ENCODE measurements at places on chromosomes 11 and 22. TPM values are rescaled to one million over a fixed set of nuclear protein-coding genes. Genes with fewer than 3 reads are reported as not detected.

The TECTA gene
- total RNA-seq, result 2.3 TPM

DNA sequence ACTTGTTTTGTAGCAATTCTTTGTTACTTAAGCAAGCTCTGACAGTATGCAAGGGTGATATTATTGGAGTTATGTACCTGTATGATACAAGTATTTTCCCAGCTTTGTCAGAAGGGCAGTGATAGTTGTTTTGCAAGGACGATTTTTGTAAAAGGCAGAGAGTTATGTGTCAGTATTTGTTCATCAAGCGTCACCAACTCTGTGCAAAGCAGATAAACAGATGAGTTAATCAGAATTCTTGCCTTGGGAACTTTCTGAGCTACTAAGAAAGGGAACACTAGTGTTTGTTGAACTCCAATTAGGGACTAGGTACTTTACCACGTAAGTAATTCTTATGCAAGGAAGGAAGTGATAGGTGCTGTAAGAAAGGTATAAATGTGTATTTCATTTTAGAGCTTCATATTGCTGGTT, 1.4 kb downstream of the USP47 start:
- no peak for DNase-seq

DNA sequence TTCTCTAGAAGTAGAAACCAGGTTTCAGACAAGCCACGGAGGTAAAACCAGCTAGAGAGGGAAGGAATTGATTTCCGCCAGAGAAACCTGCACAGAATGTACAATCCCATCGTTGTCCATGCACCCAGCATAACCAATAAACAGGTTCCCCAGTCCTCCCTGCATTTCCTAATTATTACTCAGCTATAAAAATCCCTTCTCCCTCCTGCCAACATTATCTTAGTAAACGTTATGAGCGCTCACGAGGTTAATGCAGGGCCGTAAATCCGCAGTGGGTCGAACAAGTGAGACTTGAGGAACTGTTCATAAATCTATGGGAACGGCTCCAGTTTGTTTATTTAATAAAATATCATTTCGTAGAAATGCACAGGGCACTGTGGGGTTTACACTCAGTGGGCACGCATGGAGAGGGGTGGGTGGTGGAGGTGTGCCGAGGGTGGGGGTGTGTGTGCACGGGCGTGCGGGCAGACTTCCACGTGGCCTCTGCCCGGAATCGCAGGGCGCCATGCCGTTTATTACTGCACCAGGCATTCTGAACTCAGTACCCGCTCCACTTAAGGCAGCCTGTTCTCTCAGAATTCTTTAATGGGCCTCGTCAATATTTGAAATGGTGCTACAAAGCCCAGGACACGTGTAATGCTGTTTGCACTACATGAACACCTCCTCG, 257.3 kb downstream of the MIAT start:
- peak; percentile 52 for DNase-seq

DNA sequence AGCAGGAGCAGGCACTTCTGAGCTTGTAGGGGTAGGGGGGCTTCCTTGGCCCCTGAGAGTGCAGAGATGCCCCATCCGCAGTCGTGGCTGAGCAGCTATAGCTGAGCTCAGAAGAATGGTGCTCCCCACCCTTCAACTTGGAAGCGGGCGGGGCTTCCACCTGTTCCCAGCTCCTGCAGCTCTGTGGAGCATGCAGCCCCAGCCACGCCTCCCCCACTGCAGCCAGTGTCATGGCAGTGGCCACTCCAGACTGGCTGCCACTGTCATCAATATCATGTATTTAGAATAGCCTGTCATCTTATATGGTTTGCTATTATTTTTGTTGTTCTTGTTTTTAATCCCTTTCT, 213.1 kb downstream of the LRRC4C start:
- peak; percentile 13 for DNase-seq

- DNase-seq, result no peak
Measured at GRCh38 chr11:79675081-79675480, 234.3 kb upstream of the TENM4 start.

GRCh38 chr11:76243193-76243956, 37.1 kb upstream of the WNT11 start:
- DNase-seq, result no peak

DNA sequence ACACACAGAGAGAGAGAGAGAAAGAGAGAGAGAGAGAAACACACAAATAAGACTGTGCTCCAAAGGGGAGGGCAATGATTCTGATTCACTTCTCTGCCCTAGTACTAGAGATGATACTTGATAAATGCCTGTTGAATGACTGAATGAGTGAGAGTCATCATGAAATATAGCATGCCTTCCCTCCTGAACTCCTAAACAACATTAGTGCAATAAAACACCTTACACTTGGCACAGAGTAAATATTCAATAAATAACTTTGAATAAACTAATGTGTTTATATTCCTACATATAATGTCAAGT, 511.2 kb upstream of the RAG2 start:
- no peak for DNase-seq
